ENCODE measurements at places on chromosomes 11 and 22. TPM values are rescaled to one million over a fixed set of nuclear protein-coding genes. Genes with fewer than 3 reads are reported as not detected.
A peak's percentile ranks its signal among the peaks of the same experiment; 100 is the strongest.

Gene OR56A3
- not detected for total RNA-seq

Gene MAP6
- 0.79 TPM for total RNA-seq

Gene BDNF
- 0.40 TPM for total RNA-seq

Gene KRTAP5-8
- not detected for total RNA-seq

Gene F2
- not detected for total RNA-seq

Gene ZBTB16
- total RNA-seq, result 13.7 TPM

DNA sequence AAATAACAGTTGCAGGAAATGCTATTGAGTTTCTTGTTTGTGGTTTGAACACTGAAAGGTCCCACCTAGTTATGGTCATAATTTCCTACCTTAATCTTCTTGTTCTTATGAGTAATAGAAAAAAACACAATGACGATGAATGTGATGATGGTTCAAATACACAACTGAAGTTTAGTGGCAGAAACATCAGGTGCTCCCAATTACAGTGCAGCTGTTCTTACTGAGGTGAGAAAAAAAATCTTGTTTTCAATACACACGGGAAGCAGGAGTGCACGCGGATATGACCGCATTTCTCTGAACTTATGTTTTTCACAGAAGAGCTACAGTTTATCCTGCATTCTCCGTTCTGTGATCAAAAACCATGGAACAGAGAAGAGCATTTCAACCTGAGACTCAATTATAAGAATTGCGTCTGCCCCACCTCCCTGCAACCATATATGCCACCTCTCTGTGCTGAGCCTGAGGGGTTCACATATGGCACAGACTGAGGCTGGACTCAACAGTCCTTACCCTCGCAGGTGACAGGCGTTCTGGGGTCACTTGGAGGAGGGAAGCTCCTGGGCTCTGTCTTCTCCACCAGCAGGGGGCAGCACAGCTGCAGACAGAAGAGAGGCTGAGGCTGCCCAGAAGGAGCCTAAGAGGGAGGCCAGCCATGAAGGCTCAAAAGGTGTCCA lies 99.7 kb upstream of the IGLL5 start:
- no peaks in the 10 kb centered on the region for H3K36me3 ChIP-seq
- H3K4me3 ChIP-seq, result no peak overlapping the region
- peak; percentile 70 for DNase-seq

DNA sequence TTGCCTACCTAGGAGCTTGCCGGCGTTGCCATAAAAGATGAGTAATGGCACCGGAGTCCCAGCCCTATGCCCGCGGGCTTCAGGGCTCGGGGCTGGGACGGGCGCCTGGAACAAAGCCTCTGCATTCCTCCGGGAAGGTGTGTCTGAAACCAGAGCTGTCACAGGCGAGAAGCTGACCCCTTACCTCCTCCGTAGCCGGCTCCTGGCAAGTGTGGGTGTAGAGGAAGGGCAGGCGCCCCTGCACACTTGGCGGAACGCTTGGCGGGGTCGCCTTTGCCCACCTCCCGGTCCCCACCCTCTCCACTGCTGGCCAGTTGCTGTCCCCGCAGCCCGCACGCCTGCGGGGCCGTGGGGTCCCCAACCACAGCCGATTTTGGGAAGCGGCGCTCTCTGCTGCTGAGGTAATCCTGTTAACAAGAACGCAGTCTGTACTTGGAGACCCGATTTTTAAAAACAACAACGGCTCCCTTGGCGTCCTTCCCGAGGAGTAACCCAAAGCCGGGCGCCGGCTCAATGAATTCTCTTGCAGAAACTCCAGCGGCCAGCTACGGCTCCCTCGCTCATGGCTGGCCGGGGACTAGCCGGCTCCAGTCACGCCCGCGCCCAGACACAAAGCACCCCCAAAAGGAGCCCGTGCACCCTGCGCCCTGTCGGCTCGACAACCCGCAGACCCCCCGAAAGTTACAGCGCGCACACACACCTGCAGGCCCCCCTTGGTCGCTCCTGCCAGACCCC lies 89.2 kb downstream of the PLEKHA7 start:
- H3K27me3 ChIP-seq, result no peaks in the 10 kb centered on the region
- peak overlapping the region; percentile 34 for H3K4me3 ChIP-seq
- H3K36me3 ChIP-seq, result no peaks in the 10 kb centered on the region

- H3K4me3 ChIP-seq, result no peak overlapping the region
- H3K4me1 ChIP-seq, result peaks cover 3% of the 10 kb centered on the region
- no peaks in the 10 kb centered on the region for H3K27me3 ChIP-seq
- no peak for DNase-seq
Measured at GRCh38 chr11:18392434-18393321, 1.7 kb upstream of the LDHA start.

GRCh38 chr11:86177302-86177701 lies 67.3 kb upstream of the EED start:
- H3K27me3 ChIP-seq, result no peaks in the 10 kb centered on the region
- H3K4me3 ChIP-seq, result no peak overlapping the region
- H3K36me3 ChIP-seq, result no peaks in the 10 kb centered on the region
- H3K4me1 ChIP-seq, result no peaks in the 10 kb centered on the region

DNA sequence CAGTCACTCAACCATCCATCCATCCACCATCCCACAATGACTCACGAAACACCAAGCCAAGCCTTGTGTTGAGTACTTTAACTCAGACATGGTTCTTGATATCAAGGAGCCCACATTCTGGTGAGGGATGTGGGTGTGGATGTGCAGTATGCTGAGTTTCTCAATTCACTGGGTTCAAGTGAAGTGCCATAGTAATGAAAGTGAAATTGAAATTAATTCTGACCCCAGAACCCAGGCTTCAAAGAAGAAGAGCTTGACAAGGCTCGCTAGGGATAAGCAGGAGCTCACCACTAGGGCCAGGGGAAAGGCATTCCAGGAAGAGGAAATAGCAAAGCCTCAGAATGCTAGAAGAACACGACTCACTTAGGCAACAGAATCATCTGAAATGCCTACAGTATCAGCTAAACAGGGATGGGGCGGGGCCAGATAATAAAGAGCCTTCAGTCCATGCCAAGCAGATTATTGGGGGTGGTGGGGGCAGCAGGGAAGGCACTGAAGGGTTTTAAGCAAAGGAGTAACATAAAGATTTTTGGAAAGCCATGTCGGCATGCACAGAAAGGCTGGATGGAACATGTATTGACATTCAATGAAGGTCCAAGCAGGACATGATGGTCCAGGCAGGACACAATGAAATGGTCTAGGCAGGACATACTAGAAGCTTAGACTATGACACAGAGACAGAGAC lies 37.2 kb downstream of the RTL6 start:
- peak; percentile 3 for DNase-seq
- no peaks in the 10 kb centered on the region for H3K4me1 ChIP-seq
- no peaks in the 10 kb centered on the region for H3K27me3 ChIP-seq
- H3K4me3 ChIP-seq, result no peak overlapping the region

DNA sequence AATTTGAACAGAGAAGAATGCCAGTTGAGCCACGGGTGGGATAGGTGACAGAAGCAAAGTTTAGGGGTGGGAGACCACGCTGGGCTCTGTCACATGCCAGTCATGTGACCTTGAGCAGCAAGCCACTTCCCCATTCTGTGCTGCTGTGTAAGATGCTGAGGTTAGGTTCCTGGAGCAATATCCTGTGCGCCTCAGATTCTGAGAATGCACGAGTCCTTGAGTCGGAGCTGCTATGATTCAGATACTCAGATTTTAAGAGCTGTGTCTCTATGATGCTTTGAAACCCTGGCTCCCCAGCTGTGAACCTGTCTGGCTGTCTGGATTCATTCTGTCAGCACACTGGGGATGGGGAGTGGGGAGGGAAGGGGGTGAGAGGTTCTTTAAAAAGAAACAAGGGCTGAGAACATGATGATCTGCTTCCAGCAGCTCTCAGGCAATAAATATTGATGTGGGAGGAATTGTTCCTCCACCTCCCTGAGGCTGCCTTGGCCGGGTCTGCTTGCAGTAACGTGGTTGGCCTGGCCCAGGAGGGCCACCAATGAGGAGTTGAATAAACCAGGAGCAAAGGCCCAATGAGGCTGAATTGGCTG lies 24.0 kb downstream of the SLCO2B1 start:
- H3K27ac ChIP-seq, result peak overlapping the region; percentile 61
- no peak overlapping the region for H3K4me3 ChIP-seq
- no peaks in the 10 kb centered on the region for H3K27me3 ChIP-seq

- no peaks in the 10 kb centered on the region for H3K27me3 ChIP-seq
- no peaks in the 10 kb centered on the region for H3K4me1 ChIP-seq
- H3K36me3 ChIP-seq, result no peaks in the 10 kb centered on the region
- DNase-seq, result no peak
- H3K27ac ChIP-seq, result no peak overlapping the region
Measured at GRCh38 chr11:34277171-34277570, 80.6 kb downstream of the ABTB2 start.

GRCh38 chr11:66843776-66844495 lies 695 bp downstream of the RCE1 start:
- DNase-seq, result no peak
- H3K27me3 ChIP-seq, result no peaks in the 10 kb centered on the region
- peak overlapping the region; percentile 98 for H3K4me3 ChIP-seq
- peaks cover 12% of the 10 kb centered on the region for H3K4me1 ChIP-seq

DNA sequence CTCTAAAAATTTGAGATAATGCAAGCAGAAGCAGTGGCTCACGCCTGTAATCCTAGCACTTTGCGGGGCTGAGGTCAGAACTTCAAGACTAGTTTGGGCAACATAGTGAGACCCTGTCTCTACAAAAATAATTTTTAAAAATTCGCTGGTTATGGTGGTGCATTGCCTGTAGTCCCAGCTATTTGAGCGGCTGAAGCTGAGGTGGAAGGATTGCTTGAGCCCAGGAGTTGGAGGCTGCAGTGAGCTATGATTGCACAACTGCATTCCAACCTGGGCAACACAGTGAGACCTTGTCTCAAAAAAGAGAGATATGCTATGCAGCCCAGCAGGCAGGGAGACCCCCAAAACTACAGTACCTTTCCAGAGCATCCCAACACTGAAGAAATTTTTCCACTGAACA lies 2.3 kb downstream of the CTSC start:
- peak overlapping the region; percentile 13 for H3K27ac ChIP-seq
- H3K27me3 ChIP-seq, result no peaks in the 10 kb centered on the region
- H3K4me3 ChIP-seq, result peak overlapping the region; percentile 17
- DNase-seq, result no peak
- H3K36me3 ChIP-seq, result no peaks in the 10 kb centered on the region

GRCh38 chr11:18522388-18522787 lies 4.4 kb downstream of the TSG101 start:
- H3K36me3 ChIP-seq, result no peaks in the 10 kb centered on the region
- no peak overlapping the region for H3K4me3 ChIP-seq
- H3K27me3 ChIP-seq, result no peaks in the 10 kb centered on the region
- DNase-seq, result no peak
- H3K27ac ChIP-seq, result no peak overlapping the region
- no peaks in the 10 kb centered on the region for H3K4me1 ChIP-seq

GRCh38 chr11:76787911-76788596 lies 4.9 kb downstream of the TSKU start:
- H3K4me1 ChIP-seq, result peaks cover 20% of the 10 kb centered on the region
- no peaks in the 10 kb centered on the region for H3K27me3 ChIP-seq
- peak; percentile 52 for DNase-seq

DNA sequence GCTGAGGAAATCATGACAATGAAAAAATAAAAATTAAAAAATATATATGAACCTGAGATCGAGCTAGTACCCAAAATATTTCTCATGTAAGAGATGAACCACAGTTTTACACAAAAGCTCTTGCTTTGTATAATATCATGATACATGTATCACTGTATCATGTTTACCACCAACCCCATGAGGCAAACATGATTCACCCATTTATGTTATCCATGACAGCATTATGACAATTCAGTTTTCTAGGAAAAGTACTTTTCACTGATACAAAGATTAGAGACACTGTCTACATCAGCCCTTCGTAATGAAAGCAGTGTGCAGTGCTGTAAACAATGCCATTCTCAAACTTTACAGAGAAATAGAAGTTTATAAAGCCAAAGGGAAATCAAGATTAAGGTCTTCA lies 852.5 kb upstream of the LRRC4C start:
- no peak for DNase-seq
- no peak overlapping the region for H3K27ac ChIP-seq
- H3K4me1 ChIP-seq, result no peaks in the 10 kb centered on the region

DNA sequence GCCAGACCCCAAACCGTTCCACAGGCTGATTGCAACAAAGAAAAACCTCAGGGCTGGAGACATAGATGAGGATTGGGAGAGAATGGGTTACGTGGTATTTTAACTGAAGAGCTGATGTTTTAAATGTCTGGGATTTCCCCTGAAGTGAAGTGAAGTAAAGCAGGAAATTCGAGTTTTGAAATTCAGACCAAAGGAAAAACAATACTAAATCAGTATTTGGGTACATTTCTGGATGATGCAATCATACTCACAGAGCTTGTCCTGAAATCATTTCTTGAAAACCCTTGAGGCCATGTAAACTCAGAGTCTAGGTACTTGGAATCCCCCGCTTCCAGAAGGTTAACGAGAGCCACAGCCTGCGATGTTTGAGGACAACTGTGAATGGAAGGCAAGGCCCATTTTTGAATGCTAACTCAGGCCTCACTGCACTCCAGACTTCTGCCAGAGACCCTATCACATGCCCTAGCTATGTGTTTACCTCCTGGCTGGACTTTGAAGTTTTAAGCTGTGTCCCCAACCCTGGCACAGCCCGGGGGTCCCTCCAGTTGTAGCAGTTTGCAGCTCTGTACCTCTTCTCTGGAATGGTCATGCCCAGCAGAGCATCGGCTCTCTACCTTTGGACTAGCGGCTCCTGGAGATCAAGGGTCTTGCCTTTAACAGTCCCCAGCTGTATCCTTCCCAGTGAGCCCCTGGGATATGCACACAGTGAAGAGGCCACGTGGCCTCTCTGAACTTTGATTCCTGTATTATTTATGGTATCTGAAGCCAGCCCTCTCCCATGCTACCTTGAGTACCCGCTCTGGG lies 5.4 kb upstream of the FTH1 start:
- H3K36me3 ChIP-seq, result no peaks in the 10 kb centered on the region
- H3K4me1 ChIP-seq, result peaks cover 39% of the 10 kb centered on the region
- H3K27ac ChIP-seq, result peak overlapping the region; percentile 86
- no peaks in the 10 kb centered on the region for H3K27me3 ChIP-seq

- H3K4me3 ChIP-seq, result no peak overlapping the region
- no peaks in the 10 kb centered on the region for H3K36me3 ChIP-seq
- no peaks in the 10 kb centered on the region for H3K4me1 ChIP-seq
- H3K27ac ChIP-seq, result no peak overlapping the region
- no peak for DNase-seq
Measured at GRCh38 chr11:58712531-58712930, 19.2 kb downstream of the GLYAT start.

GRCh38 chr11:114348200-114349191 lies 51.8 kb downstream of the C11orf71 start:
- H3K27ac ChIP-seq, result no peak overlapping the region
- H3K4me1 ChIP-seq, result no peaks in the 10 kb centered on the region
- no peak overlapping the region for H3K4me3 ChIP-seq
- peak; percentile 75 for DNase-seq

- no peak for DNase-seq
- H3K27ac ChIP-seq, result no peak overlapping the region
- H3K4me3 ChIP-seq, result no peak overlapping the region
- no peaks in the 10 kb centered on the region for H3K36me3 ChIP-seq
- H3K4me1 ChIP-seq, result no peaks in the 10 kb centered on the region
Measured at GRCh38 chr11:112610996-112611750, 350.0 kb upstream of the NCAM1 start.

DNA sequence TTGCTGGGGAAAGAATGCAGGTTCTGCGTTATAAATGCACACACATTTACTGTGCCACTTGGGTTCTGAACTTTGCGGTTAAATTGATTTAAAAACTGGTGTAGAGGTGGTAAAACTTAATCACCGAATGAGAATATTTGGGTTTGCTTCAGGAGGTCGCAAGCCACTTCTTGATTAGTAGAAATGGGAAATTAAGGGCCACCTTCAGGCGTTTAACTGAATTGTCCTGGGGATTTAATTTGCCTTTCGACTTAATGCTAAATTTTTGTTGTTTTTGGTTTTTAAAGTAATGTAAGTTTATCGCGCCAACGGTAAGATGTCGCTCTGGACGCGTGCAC lies 459 bp upstream of the NCR3LG1 start:
- no peak overlapping the region for H3K27ac ChIP-seq
- H3K4me1 ChIP-seq, result no peaks in the 10 kb centered on the region
- DNase-seq, result no peak
- H3K4me3 ChIP-seq, result peak overlapping the region; percentile 54

Measured in colonic mucosa (tissue), 4 donors.